ENCODE measurements at places on chromosomes 6 and 20. TPM values are rescaled to one million over a fixed set of nuclear protein-coding genes. Genes with fewer than 3 reads are reported as not detected.

- peak; percentile 81 for DNase-seq
- H3K4me3 ChIP-seq: no peak overlapping the region
- peak overlapping the region; percentile 81 for H3K27ac ChIP-seq
- peaks cover 8% of the 10 kb centered on the region for H3K27me3 ChIP-seq
- no peaks in the 10 kb centered on the region for H3K36me3 ChIP-seq
- H3K4me1 ChIP-seq: no peaks in the 10 kb centered on the region
Measured at GRCh38 chr6:44472250-44472945, 84.9 kb downstream of the CDC5L start.

DNA sequence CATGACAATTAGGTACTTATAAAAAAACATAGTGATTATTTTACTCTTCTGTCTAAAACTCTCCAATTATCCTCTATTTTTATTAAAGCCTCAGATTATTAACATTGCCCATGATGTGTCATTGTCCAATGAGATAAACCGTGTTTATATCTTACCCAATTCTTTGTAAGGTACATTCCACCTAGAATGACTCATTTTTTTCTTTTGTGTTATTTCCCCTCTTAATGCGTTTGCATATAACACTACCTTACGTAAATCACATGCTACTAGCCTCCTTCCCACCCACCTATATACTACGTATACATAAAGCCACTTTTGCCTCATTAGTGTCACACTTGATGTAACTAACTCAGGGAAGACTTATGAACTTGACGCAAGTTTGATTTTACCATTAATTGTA is 336.3 kb upstream of the PTCHD4 start:
- no peaks in the 10 kb centered on the region for H3K4me1 ChIP-seq
- H3K27me3 ChIP-seq: no peaks in the 10 kb centered on the region
- DNase-seq: no peak
- no peak overlapping the region for H3K27ac ChIP-seq

DNA sequence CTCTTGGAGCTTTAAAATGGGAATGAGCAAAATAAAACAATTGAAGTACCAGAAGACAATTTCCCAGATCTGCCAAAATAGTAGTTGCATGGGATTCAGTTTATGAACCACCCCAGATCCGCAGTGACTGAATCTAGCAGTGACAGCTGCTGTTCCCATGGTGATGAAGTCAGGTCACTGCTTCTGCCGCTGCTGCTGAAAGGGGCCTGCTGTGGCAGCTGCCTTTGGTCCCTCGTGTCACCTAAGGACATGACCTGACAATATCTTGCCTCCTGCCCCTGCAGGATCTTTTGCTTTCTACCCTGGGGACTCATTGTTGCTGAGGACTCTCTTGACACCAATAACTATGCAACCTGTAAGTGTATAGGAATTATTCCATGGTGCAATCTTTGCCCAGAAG is 34.3 kb upstream of the OGFRL1 start:
- H3K27me3 ChIP-seq: no peaks in the 10 kb centered on the region
- DNase-seq: peak; percentile 53
- no peaks in the 10 kb centered on the region for H3K4me1 ChIP-seq

MUC21 gene
- not detected for total RNA-seq

GRCh38 chr20:15603978-15604805 is 969.1 kb downstream of the KIF16B start:
- H3K27ac ChIP-seq: no peak overlapping the region
- H3K27me3 ChIP-seq: no peaks in the 10 kb centered on the region
- no peaks in the 10 kb centered on the region for H3K4me1 ChIP-seq
- no peaks in the 10 kb centered on the region for H3K36me3 ChIP-seq
